ENCODE measurements at places on chromosomes 12 and 14. TPM values are rescaled to one million over a fixed set of nuclear protein-coding genes. Genes with fewer than 3 reads are reported as not detected.

Gene KRT75
- polyA plus RNA-seq = not detected

Gene ARID4A
- polyA plus RNA-seq = 6.2 TPM

Gene DIO2
- polyA plus RNA-seq = not detected

Gene LRR1
- polyA plus RNA-seq = 3.9 TPM

Gene CARMIL3
- 0.55 TPM for polyA plus RNA-seq

Gene HNF1A
- polyA plus RNA-seq = 13.4 TPM

Gene PLBD1
- not detected for polyA plus RNA-seq

Gene ZDHHC22
- polyA plus RNA-seq = not detected

Gene DAO
- polyA plus RNA-seq = 0.34 TPM

Gene NAA30
- 10.8 TPM for polyA plus RNA-seq

Gene REC8
- polyA plus RNA-seq = 17.3 TPM

Gene SLC10A1
- 0.17 TPM for polyA plus RNA-seq

Gene RNU4-1
- polyA plus RNA-seq = not detected

Gene KRT74
- not detected for polyA plus RNA-seq

Gene FBRSL1
- polyA plus RNA-seq = 4.9 TPM

Gene PPM1A
- polyA plus RNA-seq = 20.4 TPM

Gene ERO1A
- polyA plus RNA-seq = 137 TPM

Gene PAWR
- polyA plus RNA-seq = 29.1 TPM

Gene NTS
- polyA plus RNA-seq = 0.05 TPM

Gene KRT79
- 0.09 TPM for polyA plus RNA-seq

Gene TSPAN11
- polyA plus RNA-seq = 0.01 TPM

Gene TAS2R43
- polyA plus RNA-seq = 0.15 TPM

Data from HepG2 (cell line).